HuH-7 (cell line): ENCODE measurements at places on chromosomes 13 and 19.

DNA sequence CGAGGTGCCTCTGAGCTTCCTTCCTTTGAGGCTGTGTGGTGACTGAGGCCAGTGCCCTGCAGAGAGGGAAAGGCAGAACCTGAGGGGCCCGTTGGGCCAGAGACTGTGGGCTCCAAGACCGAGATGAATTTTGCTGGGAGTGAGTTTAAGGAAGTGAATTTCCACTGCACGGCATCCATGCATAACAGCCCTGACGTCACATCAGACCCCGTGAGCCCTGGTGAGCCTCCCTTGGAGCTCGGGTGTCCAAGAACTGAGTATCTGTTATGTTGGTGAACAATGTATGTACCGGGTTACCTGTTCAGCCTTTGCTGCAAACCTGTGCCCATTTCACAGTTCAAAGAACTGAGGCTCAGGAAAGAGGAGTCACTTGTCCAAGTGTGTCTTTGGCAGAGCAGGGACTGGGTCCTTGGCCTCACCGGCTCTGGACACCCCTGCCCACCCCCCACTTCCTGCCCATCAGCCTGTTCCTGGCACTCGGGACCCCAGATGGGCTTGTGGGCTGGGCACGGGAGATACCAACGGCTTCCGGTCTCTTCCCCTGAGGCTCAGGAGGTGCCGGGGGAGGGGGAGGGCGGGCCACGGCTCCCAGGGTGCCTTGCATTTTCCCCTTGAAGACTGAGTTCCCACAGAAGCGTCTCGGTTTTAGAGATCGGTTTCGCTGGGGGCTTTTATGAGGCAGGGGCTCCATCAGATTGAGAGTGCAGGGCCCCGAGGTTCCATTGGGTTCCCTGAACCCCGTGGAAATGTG is 33.7 kb downstream of the NFILZ start:
- no peak for DNase-seq

GRCh38 chr13:24005755-24006281 is 108.5 kb upstream of the C1QTNF9B start:
- no peak for DNase-seq

DNA sequence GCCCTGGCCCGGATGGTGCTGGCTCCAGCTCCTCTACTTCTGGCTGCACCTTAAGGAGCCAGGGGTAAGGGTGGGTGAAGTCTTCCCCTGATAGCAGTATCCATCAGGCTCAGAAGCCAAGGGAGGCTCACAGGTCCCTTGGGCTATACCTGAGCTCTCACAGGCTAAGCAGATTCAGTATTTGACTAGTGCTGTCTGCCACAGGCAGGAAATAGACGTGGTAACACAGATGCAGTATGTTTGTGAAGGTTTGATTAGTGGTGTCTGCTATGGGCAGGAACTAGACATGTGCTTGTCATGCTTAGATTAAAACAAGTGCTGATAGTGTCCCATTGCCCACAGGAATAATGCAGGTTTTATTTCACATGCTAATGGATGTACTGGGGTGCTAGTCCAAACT is 4.0 kb downstream of the SYT5 start:
- DNase-seq: no peak

DNA sequence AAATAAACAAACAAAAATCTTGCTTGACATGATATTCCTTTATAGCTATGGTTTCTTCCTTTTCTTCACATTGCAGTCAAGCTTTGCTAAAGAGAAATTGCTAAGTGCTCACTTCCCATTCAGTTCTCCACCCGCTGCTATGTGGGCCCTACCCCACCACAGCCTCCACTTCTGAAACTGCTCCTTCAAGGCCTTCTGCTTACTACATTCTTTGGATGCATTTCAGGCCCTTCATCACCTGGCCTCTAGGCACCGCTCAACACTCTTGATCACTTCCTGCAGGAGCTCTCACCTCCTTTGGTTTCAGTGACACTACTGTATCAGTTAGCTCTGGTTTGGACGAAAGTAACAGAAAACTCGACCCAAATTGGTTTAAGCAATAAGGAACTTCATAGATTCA is 72.4 kb downstream of the KLF5 start:
- DNase-seq: no peak

DNA sequence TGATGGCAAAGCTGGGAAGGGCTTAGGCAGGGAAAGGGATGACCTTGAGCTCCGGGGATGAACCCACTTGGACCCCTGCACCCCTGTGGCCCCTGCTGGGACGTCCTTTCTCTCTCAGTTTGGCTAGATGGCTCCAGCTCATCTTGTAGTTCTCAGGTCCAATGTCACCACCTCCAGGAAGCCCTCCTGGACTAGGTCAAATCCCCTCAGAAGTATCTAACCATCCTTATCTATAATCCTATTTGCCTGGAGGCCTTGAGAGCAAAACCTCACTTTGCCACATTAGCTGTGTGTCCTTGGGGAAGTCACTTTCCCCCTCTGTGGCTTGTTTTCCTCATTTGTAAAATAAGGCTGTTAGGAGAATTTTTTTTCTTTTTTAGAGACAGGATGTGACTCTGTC is 42.7 kb upstream of the NFIC start:
- DNase-seq: no peak

GRCh38 chr19:41886761-41887710 is 4.1 kb downstream of the ARHGEF1 start:
- no peak for DNase-seq

GRCh38 chr19:21603431-21604231 is 98.2 kb downstream of the ZNF429 start:
- DNase-seq: no peak

- no peak for DNase-seq
Observed at GRCh38 chr19:41478875-41479756, 36.2 kb downstream of the ERICH4 start.

DNA sequence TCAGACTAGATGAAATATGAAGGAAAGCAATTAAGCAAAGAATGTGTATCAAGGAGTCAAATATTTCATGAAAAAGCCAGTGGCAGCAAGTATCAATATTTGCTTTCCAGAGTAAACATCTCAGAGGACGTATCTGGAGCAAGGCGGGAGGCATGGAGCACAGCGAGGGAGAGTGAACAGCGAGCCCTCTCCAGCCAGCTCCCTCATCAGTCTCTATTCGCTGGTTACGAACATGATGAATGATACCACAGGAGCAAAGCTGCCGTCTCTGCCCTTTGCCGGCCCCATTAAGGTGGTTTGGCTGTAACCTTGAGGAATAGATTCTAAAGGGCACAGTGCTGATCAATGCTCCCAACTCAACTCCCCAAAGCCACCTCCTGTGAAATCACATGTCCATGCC is 95.8 kb downstream of the CCNA1 start:
- no peak for DNase-seq

- DNase-seq: no peak
Observed at GRCh38 chr13:49457221-49457620, 13.1 kb downstream of the SETDB2 start.

- DNase-seq: no peak
Observed at GRCh38 chr13:27617881-27618321, 2.4 kb downstream of the LNX2 start.

GRCh38 chr19:1857648-1858326 is 5.6 kb downstream of the KLF16 start:
- DNase-seq: no peak

- DNase-seq: no peak
Observed at GRCh38 chr19:45664575-45664974, 3.4 kb upstream of the GIPR start.

GRCh38 chr13:76231522-76232167 is 595.5 kb downstream of the LMO7 start:
- DNase-seq: no peak

DNA sequence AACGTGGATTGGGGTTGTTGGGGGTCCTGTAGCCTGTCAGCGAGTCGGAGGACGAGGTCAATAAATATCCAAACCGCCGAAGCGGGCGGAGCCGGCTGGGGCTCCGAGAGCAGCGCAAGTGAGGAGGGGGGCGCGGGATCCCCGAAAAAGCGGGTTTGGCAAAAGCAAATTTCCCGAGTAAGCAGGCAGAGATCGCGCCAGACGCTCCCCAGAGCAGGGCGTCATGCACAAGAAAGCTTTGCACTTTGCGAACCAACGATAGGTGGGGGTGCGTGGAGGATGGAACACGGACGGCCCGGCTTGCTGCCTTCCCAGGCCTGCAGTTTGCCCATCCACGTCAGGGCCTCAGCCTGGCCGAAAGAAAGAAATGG is 754 bp upstream of the SIX5 start:
- no peak for DNase-seq

DNA sequence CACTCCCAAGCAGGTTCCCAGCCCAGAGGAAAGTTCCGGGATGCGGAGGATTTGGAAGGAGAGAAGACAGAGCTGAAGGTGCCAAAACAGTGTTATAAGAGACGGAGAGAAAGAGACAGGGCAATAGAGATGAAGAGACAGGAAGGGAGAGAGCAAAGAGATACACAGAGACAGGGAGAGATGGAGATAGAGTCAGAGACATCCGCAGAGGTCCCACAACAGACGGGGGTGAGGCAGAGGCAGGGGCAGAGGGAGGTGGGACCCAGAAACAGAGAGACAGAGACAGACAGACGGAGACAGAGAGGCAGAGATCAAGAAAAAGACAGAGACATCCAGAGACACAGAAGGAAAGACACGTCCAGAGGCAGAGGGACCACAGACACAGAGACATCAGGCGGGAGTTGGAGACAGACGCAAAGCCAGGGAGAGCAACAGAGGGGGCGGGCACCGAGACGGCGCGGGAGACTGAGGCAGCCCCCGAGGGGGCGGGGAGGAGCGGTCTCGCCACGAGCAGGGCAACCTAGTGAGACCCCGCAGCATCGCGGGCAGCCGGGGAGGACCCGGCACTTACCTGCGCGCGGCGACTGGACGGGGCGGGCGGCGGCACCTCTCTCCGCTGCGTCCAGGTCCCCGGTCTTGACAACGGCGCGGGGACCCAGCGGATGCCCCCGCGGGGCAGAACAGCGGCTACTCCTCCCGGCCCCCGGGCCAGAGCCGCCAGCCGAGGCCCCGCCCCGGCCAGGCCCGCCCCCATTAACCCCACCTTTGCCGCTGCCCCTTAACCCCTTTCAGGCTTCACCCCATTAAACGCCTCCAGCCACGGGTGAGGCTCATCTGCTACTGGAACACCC is at the start of gene GPR4:
TSS of gene GPR4 (minus strand) at position 689 of the 851 bp plus-strand sequence. CDS start 10,346 bp downstream, outside the sequence.
- no peak for DNase-seq

- no peak for DNase-seq
Observed at GRCh38 chr13:98326291-98326690, 149.2 kb upstream of the RNF113B start.

- DNase-seq: no peak
Observed at GRCh38 chr13:66780814-66781213, 449.3 kb downstream of the PCDH9 start.

DNA sequence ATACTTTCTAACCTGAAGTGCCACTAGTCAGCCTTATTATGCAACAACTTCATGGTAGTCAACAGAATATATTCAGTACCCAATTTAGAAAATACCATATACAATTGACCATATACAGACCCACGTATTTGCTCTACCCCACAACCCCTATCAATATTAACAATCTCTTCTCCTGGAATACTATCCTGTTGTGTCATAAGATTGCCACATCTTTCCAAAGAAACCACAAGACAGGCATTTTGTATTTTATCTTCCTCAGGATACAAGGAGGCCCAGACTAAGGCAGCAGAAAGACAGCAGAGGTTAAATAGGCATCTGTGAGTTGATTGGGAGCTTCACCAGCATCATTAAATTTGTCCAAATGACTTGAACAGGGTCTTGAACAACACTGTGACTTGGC is 4.5 kb downstream of the SPART start:
- DNase-seq: no peak
